ENCODE measurements at places on chromosomes 12 and 14.

GRCh38 chr12:75528692-75529091 is 17.3 kb upstream of the KRR1 start:
- DNase-seq = no peak

GRCh38 chr12:124053851-124054250 is 80.8 kb downstream of the ZNF664 start:
- no peak for DNase-seq

GRCh38 chr14:95335071-95335470 is 15.4 kb upstream of the CLMN start:
- DNase-seq = no peak

GRCh38 chr12:11798856-11799501 is 149.5 kb downstream of the ETV6 start:
- no peak for DNase-seq

GRCh38 chr14:56803816-56804535 is 6.3 kb downstream of the OTX2 start:
- no peak for DNase-seq

DNA sequence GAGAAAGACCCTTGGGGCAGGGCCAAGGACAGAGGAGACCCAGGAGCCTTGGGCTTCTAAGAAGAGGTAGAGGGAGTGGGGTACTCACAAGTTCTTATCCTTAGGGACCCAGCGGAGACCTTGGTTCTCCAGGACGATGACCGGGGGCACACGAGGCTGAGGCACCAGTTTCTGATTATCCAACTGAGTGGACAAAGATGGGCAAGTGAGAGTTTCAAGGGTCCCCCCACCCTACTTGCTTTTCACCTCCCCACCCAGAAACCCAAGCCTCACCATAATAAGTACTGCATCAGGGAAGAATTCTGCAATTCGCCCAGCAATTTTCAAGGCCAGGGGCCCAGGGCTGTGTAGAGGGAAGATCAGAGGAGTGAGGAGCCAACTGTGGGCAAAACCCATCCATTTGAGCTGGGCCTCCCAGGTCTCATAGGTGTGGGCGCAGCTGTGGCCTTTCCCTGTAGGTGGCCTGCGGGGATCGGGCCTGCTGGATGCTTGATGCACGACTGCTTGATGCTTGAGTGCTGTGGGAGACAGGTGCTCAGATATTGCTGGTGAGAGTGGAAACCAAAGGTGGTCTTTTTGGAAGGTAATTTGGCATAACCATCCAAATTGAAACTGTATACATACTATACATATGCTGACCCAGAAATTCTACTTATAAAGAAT is 2.0 kb downstream of the EMC9 start:
- DNase-seq = no peak

DNA sequence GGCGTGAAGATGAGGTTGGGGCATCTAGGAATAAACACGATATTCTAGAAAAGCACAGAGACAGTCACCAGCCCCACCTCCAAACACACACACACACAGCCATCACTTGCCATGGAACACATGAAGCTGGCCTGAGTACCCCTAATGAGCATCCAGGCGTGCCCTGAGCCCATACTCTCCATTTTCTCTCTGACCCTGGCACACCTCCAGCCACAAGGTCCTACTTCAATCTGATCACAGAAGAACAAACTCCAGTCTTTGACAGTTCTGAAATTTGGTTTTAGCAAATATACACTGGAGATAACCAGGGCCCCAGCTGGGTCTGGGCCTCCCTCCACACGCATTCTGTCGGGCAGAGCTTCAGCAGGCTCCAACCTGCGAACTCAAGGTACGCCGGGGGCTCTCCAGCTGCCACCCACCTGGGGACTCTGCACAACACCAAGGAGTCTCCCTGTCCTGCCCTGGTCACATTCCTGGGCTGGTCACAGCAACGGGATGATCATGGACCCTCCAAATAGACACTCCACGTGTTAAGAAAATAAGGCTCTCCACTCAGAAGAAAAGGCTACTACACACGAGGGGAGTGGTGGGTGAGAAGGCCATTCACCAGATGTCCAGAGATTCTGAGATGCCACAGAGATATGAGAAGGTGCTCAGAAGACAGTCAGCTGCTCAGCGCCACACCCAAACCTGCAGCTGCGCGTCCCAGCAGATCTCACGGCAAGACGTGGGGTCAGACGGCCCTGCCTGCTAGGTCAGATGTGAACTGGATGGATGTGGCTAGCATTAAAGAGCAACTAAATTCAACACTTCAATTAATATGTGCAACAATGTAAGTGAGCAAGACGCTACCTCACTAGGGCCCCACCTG is 57.0 kb upstream of the PNMA1 start:
- no peak for DNase-seq
